Chondrocyte (in vitro differentiated cells): ENCODE measurements at places on chromosomes 12 and 14. TPM values are rescaled to one million over a fixed set of nuclear protein-coding genes. Genes with fewer than 3 reads are reported as not detected.

DPF3 gene
- total RNA-seq: 1.1 to 2.3 TPM (median 1.1 TPM) in 3 replicates

KLHDC1 gene
- 3.3 to 7.2 TPM (median 4.5 TPM) in 3 replicates for total RNA-seq

TMEM132C gene
- not detected in 3 replicates for total RNA-seq

ISCU gene
- 84.8 to 102 TPM (median 87.8 TPM) in 3 replicates for total RNA-seq

KRT75 gene
- not detected in 3 replicates for total RNA-seq
